IMR-90 (cell line): ENCODE measurements at places on chromosomes 3 and 15. TPM values are rescaled to one million over a fixed set of nuclear protein-coding genes. Genes with fewer than 3 reads are reported as not detected.

LTK gene
- 0.18 and 0.28 TPM in 2 replicates for total RNA-seq

CDHR4 gene
- not detected in 2 replicates for total RNA-seq

EBLN2 gene
- 6.4 and 7.7 TPM in 2 replicates for total RNA-seq

DNA sequence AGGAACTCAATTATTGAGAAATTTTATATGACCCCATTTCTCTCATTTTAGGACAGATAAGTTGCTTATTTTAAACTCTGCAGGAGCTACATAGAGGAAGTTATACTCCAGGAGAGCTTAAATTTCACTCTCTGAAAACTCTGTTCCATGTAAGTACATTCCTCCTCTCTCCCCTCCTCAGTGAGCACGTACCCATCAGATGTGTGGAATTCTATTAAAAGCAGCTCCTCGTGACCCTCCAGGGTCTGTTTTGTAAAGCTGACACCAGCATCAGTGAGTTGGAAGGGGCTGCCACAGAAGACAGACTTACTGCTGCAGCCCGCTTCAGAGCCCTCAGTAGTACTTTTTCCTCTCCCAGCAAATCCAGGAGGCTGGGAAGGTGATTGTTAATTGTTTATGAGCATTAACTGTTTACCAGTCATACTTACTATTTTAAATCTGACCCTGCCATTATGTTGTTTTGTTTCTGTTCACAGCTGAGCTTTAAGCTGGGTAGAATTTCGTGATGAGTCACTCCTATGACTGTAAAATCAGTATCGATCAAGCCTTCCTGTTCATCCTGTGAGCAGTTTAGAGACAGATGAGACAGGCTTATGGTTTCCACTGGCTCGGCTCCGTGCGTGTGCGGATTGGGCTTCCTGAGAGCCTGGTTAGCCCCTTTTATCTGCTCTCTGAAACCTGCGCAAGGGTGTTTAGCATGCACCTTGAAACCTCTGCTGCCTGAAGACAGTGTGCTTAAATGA is 20.4 kb downstream of the IGF1R start:
- DNase-seq = peak; percentile 80

GRCh38 chr3:194265505-194265892 is 85.6 kb downstream of the CPN2 start:
- peak; percentile 93 for DNase-seq

GRCh38 chr3:12296511-12296910 is 7.6 kb downstream of the PPARG start:
- DNase-seq = no peak

DNA sequence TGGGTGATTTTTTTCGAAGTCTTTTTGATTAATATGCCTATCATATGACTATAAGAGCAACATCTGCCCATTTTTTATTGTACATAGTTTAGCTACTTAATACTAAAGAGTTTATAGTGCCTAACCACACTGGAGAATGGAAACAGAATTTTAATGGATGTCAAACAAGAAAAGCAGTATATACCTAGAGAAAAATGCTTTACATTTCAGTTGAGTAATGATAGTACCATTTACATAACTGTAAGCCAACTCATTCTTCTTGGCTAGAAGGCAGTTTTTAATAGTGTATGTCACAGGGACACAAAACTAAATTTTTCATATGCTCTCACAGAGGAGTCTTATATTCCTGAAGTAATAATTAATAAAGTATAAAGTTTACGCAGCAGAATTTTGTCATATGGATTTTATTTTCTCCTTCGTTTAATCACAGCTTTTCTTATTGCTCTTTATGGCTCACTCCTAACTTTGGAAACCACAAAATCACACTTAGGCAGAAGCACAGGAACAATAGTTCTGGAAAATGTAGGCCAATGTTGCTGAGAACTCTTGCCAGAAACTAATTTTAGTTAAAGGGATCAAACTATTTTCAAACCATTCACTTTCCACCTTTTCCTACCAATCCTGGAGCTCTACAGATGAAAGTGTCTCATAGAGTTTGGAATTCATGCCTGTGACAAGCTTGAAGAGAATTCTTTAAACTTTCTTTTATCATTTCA is 243.6 kb downstream of the ZIC1 start:
- peak; percentile 1 for DNase-seq
